ENCODE measurements at places on chromosomes 5 and 9.

- peak; percentile 58 for DNase-seq
Observed at GRCh38 chr5:15722305-15722704, 222.3 kb downstream of the FBXL7 start.

GRCh38 chr9:89356782-89357181 is 38.5 kb downstream of the SECISBP2 start:
- DNase-seq: no peak

DNA sequence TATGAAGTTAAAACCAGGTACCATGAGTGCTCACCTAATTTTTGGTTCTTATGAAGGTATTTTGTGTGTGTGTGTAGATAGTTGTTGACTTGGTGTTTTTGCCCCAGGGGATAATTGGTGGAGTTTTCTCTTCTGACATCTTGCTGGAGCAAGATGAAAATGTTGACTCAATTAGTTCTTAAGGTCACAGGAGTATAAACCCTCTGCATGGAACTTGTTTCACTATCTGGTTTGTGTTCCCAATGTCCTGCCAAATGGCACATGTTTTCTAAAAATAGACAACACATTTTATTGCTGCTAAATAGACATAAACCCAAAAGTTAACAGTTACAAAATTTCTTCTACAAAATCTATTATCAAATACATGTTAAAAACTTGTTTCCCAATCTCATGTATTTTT is 180.9 kb downstream of the FAM170A start:
- no peak for DNase-seq

- no peak for DNase-seq
Observed at GRCh38 chr9:38025166-38025565, 43.9 kb downstream of the SHB start.

DNA sequence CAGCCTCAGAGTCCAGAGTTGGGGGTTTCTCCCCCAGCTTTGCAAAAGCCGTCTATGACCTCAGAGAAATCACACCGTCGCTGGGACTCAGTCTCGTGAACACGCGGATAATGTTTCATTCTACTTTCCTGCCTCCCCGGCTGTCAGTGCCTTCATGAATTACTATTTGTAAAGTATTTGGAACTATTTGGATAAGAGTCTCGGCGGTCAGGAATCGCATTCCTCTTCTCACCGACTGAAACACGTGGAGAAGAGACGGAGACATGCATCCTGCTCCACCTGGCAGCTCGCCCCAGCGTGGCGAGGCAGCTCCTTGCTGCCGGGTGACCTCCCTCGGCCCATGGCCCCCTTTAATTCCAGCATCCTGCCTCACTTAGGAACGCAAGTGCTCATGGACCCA is 23.9 kb downstream of the IRX2 start:
- no peak for DNase-seq

Measured in upper lobe of right lung (tissue), 1 donor.